ENCODE measurements at places on chromosomes 3 and 15. TPM values are rescaled to one million over a fixed set of nuclear protein-coding genes. Genes with fewer than 3 reads are reported as not detected.
A peak's percentile ranks its signal among the peaks of the same experiment; 100 is the strongest.

The RTP3 gene
- not detected for total RNA-seq

The KLHL24 gene
- total RNA-seq, result 101 TPM

The CYP8B1 gene
- not detected for total RNA-seq

The GMPPB gene
- 27.3 TPM for total RNA-seq

The STXBP5L gene
- not detected for total RNA-seq

GRCh38 chr3:8768364-8769087 lies 887 bp downstream of the OXTR start:
- H3K27me3 ChIP-seq, result no peaks in the 10 kb centered on the region
- peaks cover 5% of the 10 kb centered on the region for H3K36me3 ChIP-seq
- peak; percentile 72 for DNase-seq
- H3K27ac ChIP-seq, result peak overlapping the region; percentile 42

- no peak overlapping the region for H3K27ac ChIP-seq
- H3K4me1 ChIP-seq, result peaks cover 7% of the 10 kb centered on the region
- no peaks in the 10 kb centered on the region for H3K27me3 ChIP-seq
- no peaks in the 10 kb centered on the region for H3K36me3 ChIP-seq
- no peak overlapping the region for H3K4me3 ChIP-seq
Observed at GRCh38 chr3:106348139-106348690, 479.4 kb upstream of the CBLB start.

DNA sequence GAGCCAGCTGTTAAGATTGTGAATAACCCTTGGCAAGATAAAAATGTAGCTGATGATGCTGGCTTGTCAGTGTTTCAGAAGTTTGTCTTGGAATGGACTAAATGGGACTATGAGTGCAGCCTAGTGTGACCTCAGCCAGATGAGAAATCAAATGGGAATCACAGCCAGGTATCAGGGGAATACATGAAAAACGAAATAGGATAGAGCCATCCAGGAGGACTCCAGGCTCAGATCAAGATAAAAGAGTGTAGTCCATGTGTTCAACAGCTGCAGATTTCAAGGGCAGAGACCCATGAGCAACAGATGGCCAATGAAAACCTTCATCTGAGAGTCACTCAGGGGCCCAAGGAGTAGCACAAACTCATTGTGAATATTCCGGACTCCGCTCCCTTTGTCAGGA lies 1080.9 kb upstream of the CADM2 start:
- peaks cover 3% of the 10 kb centered on the region for H3K4me1 ChIP-seq
- H3K4me3 ChIP-seq, result no peak overlapping the region
- H3K27me3 ChIP-seq, result no peaks in the 10 kb centered on the region
- no peak for DNase-seq
- H3K27ac ChIP-seq, result no peak overlapping the region

GRCh38 chr15:33699691-33700447 lies 268.4 kb upstream of the CHRM5 start:
- H3K36me3 ChIP-seq, result no peaks in the 10 kb centered on the region
- DNase-seq, result no peak
- H3K27ac ChIP-seq, result no peak overlapping the region
- H3K4me3 ChIP-seq, result no peak overlapping the region
- peaks cover 2% of the 10 kb centered on the region for H3K4me1 ChIP-seq

DNA sequence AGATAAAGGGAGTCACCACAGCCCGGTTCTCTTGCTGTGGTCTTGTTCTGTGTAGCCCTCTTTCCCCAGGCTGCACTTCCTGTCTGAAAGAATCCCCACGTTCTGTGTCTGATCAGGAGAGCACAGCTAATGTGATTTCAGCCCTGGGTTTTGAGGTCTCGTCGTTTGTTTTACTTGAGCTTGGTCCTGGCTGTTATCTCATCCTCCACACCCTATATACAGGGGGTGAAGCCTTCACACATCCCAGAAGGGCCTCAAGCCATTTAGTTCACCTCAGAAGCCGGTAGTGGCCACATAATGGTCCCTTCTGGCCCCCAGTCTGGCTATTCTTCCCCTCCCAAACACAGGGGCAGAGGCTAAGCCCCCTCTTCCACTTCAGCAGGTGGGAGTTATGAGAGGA lies 115.6 kb downstream of the PDE8A start:
- DNase-seq, result no peak
- peaks cover 17% of the 10 kb centered on the region for H3K36me3 ChIP-seq
- no peak overlapping the region for H3K27ac ChIP-seq
- H3K4me3 ChIP-seq, result no peak overlapping the region

DNA sequence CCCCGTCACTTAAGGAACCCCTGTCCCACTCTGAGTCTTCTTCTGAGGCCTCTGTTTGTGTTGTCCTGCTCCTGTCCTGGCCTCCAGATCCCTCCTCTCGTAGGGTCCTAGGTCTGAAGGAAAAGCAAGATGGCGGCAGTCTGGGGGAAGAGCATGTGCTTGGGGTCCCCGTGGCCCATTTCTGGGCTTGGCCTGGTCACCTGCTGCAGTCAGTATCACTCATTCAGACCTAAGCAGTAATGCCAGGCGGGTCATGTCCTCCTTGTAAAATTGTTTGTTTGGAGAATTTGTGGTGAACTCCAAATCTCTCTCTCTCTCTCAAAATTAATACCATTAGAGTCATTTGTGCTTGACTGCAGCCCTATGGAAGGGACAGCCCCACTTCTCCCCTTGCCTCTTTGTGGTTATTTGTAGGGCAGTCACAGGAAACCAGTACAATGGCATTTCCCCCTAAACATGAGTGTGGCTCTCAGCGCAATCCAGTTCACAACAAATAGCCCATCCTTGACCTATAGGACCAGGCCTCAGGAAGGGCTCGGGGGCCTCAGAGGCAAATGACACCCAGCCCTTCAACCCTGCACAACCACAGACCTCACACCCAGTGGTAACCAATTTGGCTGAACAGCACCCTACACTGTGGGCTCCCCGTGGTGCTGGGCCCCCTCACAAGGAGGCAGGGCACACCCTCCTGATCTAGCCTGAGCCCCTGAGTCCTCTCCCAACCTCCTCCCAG lies 173.5 kb downstream of the OR4M2 start:
- H3K36me3 ChIP-seq, result peaks cover 2% of the 10 kb centered on the region
- no peaks in the 10 kb centered on the region for H3K4me1 ChIP-seq
- H3K27me3 ChIP-seq, result no peaks in the 10 kb centered on the region
- no peak overlapping the region for H3K4me3 ChIP-seq
- H3K27ac ChIP-seq, result no peak overlapping the region

DNA sequence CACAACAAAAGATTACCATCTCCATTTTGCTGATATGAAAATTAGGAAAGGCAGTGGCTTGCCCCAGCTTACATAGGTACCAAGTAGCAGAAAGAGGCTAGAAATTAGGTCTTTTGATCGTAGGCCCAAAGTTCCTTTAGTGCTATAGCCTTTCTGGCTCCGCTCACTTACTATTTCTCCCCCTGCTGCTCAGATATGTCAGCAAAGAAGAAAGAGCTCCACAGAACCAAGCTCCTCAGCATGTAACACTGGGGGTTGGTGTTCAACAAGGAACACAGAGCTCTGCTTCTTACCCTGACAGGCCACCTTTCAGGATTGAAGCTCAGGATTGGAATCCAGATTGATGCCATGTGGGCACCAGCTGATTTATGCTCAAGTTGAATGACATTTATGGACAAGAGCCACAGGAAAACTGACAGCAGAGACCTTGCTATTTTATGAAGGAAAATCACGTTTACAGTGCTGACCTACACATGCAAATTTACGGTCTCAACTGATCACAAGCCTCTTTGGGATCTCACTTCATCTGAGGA lies 6.1 kb upstream of the IL12A start:
- H3K27me3 ChIP-seq, result no peaks in the 10 kb centered on the region
- DNase-seq, result no peak
- no peak overlapping the region for H3K27ac ChIP-seq
- peaks cover 5% of the 10 kb centered on the region for H3K36me3 ChIP-seq
- no peak overlapping the region for H3K4me3 ChIP-seq

- no peaks in the 10 kb centered on the region for H3K36me3 ChIP-seq
- no peak overlapping the region for H3K27ac ChIP-seq
- H3K4me3 ChIP-seq, result no peak overlapping the region
- peaks cover 7% of the 10 kb centered on the region for H3K4me1 ChIP-seq
Observed at GRCh38 chr3:190492966-190493365, 20.9 kb upstream of the IL1RAP start.

GRCh38 chr15:66126031-66126441 lies 127.5 kb downstream of the MEGF11 start:
- H3K27me3 ChIP-seq, result peaks cover 78% of the 10 kb centered on the region
- no peaks in the 10 kb centered on the region for H3K36me3 ChIP-seq
- DNase-seq, result no peak
- no peak overlapping the region for H3K27ac ChIP-seq

- H3K27ac ChIP-seq, result no peak overlapping the region
- DNase-seq, result peak; percentile 68
- no peak overlapping the region for H3K4me3 ChIP-seq
- no peaks in the 10 kb centered on the region for H3K36me3 ChIP-seq
- H3K27me3 ChIP-seq, result peaks cover 78% of the 10 kb centered on the region
Observed at GRCh38 chr15:70348581-70349344, 251.0 kb upstream of the TLE3 start.

DNA sequence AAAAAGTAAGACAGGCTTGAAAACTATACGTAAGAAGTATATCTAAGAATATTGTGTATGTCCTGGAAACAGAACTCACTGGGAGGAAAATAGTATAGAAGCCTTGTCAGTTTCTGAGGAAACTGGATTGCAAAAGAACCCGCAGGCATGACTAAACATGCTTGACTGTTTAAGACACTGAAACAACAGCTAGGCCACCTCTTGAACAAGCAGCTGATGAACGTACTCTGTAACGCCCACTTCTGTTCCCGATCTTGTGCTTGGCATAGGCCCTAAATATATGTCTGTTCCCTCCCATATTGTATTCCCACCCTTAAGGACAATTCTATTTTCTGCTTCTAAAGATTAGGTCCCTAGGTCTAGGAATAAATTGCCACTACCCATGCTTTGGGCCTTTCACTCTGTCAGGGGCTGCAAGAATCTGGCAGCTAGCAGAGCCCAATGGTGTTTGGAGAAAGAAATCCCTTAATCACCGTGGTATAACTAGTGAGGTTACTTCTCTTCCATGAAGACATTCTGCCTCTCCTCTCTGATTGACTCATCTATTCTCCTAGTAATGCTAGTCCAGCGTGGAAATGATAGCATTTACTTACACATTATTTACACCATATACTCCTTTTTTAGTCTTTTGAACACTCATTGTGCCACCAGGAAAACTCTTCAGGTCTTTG lies 46.2 kb downstream of the CD200 start:
- peaks cover 13% of the 10 kb centered on the region for H3K4me1 ChIP-seq
- DNase-seq, result no peak
- no peaks in the 10 kb centered on the region for H3K36me3 ChIP-seq
- H3K27me3 ChIP-seq, result peaks cover 2% of the 10 kb centered on the region
- H3K4me3 ChIP-seq, result no peak overlapping the region

DNA sequence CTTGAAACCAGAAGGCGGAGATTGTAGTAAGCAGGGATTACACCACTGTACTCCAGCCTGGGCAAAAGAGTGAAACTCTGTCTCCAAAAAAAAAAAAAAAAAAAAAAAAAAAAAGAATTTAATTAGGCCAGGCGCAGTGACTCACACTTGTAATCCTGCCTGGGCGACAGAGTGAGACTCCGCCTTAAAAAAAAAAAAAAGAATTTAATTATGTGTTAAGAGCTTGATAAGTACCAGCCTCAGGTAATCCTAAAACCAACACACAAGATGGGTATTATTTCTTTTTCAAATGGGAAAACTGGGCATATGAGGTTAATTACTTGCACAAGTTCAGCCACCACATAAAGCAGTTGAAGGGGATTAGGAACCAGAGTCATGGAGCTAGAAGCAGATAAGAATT lies 49.0 kb downstream of the PBRM1 start:
- peaks cover 2% of the 10 kb centered on the region for H3K4me1 ChIP-seq
- peaks cover 44% of the 10 kb centered on the region for H3K36me3 ChIP-seq
- H3K4me3 ChIP-seq, result no peak overlapping the region
- H3K27ac ChIP-seq, result peak overlapping the region; percentile 18
- DNase-seq, result no peak
- no peaks in the 10 kb centered on the region for H3K27me3 ChIP-seq

DNA sequence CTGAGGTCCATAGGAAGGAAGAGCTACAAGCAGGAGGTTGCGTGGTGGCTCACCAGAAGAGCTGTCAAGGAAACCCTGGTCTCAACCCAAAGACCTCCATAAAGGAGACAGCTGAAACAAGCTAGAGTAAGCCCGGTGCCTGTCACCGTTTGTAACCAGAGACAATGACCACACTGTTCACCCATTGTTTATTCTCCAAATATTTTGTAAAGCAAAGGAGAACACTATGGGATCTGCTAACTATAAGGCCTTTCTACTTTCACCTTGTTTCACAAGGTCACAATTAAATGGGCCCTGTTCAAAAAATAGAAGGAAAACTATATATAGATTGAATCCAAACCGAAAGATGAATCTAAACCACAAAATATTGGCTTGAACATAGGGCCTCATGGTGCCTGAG lies 128.9 kb upstream of the TPRG1 start:
- peaks cover 5% of the 10 kb centered on the region for H3K27me3 ChIP-seq
- DNase-seq, result no peak
- H3K27ac ChIP-seq, result no peak overlapping the region
- no peak overlapping the region for H3K4me3 ChIP-seq

GRCh38 chr3:158050461-158050860 lies 55.8 kb downstream of the SHOX2 start:
- H3K27ac ChIP-seq, result no peak overlapping the region
- H3K4me3 ChIP-seq, result no peak overlapping the region
- no peaks in the 10 kb centered on the region for H3K36me3 ChIP-seq

DNA sequence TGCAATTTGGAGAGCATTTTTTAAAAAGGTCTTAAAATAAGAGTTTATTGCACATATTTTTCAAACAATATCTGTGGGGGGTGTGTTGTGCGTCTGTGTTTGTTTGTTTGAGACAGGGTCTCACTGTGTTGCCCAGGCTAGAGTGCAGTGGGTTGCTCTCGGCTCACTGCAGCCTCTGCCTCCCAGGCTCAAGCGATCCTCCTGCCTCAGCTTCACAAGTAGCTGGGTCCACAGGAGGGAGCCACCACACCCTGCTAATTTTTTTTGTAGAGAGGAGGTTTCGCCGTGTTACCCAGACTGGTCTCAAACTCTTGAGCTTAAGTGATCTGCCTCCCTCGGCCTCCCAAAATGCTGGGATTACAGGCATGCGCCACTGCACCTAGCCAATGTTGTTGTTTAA lies 2.7 kb downstream of the MLF1 start:
- H3K4me1 ChIP-seq, result peaks cover 14% of the 10 kb centered on the region
- no peak overlapping the region for H3K4me3 ChIP-seq
- H3K36me3 ChIP-seq, result no peaks in the 10 kb centered on the region
- DNase-seq, result no peak

GRCh38 chr3:85801955-85802354 lies 843.2 kb downstream of the CADM2 start:
- no peak overlapping the region for H3K4me3 ChIP-seq
- no peak overlapping the region for H3K27ac ChIP-seq
- H3K27me3 ChIP-seq, result no peaks in the 10 kb centered on the region
- no peaks in the 10 kb centered on the region for H3K4me1 ChIP-seq

DNA sequence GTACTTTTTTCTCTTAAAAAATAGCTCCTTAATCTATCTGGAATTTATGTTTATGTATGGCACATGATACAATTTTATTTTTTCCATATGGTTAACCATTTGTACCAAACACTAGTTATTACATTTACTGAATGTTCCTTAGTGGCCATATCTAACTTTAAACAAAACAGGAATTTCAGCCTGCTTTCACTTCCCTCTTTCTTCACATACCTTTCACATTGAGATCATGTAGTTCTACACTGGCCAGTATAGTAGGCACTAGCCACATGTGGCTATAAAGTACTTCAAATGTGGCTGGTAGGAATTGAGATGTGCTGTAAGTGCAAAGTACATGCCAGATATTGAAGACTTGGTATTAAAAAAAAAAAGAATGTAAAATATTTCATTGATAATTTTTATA lies 4.7 kb upstream of the RYK start:
- no peak overlapping the region for H3K4me3 ChIP-seq
- H3K4me1 ChIP-seq, result peaks cover 26% of the 10 kb centered on the region
- peaks cover 7% of the 10 kb centered on the region for H3K27me3 ChIP-seq
- H3K27ac ChIP-seq, result no peak overlapping the region
